ENCODE measurements at places on chromosomes 16 and 17.

- DNase-seq, result no peak
Observed at GRCh38 chr16:55991843-55992242, 116.7 kb upstream of the CES5A start.

DNA sequence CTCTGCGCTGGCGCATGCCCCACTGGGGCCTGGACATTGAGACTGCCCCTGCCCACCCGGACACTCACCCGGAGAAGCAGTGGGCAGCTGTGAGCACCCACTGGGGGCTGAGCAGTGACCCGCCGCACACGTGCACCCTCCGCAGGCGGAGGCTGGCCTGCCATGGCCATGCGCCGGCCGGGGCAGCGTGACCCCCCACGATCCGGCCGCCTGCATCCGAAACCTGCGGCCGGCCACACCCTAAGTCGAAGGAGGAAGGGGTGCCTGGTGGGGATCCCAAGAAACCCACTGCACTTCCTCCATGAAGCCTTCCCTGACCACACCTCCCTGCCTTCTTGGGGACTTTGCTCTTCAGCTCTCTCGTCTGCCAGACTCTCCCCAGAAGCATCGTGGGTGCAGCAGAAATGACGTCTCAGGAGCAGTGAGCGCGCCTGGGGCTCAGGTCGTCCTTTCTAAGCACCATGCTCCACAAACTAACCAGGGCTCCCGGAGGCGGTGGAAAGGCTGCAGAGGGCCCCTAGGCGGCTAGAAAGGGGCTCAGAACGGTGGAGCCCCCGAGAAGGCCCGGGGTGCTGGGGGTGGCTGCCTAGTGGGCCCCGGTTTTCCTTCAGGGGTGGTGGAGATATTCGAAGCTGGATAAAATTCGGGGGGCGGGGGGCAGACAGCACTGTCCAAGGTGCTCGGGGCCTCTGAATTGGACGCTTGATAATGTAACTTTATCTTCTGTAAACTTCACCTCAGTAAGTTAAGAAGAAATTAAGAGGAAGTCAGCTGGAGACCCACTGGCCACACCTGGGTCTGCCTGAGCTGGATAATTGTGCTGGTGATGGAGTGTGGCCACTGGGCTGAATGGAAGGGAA lies 1.5 kb downstream of the TPSG1 start:
- no peak for DNase-seq

- peak; percentile 54 for DNase-seq
Observed at GRCh38 chr16:12145918-12146317, 169.4 kb downstream of the SNX29 start.

DNA sequence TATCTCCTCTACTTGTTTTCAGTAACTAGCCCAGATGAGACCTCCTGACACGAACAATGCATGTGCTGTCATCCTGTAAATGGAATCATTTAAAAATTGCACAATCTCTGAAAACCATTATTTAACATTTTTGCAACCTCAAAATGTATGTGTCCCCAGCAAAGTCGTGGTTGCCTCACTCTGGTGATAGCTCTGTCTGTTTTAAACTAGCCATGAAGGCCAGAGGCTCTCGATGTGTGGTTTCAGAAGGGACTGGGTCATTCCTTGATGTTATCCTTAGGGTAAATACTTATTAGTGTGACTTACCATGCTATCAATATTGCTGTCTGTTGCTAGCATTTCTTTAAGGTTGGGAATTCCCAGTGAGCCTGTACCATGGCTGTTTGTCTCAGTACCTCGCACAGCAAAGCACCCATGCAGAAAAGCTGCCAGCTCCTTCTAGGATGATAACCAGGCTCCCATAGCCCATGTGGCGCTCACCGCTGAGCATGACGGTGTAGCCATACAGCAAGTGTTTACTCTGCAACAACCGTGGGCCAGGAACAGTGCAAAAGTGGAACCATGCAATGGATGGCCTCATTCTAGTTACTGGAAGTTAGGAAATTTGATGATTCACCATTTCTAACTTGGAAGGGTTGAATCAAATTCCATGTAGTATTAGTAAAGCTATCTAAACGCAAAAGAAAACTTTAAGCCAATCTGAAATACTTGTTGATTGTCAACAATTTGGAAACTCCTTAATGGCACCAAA lies 2.9 kb upstream of the PGS1 start:
- DNase-seq, result peak; percentile 96

GRCh38 chr17:38889745-38890409 lies 20.0 kb downstream of the LASP1 start:
- DNase-seq, result no peak

DNA sequence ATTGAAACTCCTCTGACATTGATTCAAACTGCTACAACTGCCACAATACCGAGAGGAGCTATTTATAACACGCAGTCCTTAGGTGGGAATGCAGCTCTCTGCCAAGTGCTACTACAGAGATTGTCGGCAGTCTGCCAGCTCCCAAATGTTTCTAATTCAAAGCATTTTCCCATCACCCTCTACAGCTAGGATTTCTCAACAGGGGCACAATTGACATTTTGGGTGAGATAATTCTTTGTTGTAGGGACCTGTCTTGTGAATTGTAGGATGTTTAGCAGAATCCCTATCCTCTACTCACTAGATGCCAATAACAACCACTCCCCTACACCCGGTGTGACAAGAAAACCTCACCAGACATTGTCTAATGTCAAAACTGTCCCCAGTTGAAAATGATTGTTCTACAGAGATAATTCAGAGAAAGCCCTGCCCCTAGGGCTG lies 7.8 kb upstream of the N4BP1 start:
- DNase-seq, result peak; percentile 88

DNA sequence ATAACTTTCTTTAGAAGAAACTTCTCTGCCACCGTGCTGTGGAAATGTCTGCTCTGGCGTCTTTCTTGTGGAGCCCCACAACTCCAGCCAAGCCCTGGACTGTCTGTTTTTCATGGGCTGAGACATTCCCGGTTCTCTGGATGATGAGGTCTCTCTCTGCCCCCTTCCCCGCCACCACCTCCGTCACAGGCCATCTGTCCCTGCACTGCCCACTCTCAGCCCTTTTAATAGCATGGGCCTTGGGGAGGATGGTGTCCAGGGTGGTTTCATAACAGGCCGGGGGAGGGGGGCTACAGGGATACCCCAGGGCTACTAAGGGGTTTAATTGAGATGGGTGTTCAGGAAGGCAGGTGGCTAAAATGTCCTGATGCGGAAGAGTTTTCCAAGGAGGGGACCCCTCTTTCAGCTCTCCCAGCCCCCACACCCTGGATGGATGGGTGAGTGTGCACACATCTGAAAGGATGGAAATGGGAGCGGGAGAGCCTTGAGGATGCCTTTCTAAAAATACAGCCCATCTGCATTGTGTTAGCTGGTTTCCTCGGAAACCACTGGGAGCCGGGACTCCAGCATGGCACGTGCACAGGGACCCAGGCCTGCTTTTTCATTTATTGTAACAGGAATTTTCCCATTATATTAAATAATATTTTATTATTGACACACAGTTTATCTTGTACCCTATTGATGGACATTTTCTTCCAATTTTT lies 14.6 kb upstream of the NDRG4 start:
- DNase-seq, result no peak

GRCh38 chr17:55314784-55315491 lies 50.2 kb downstream of the HLF start:
- DNase-seq, result no peak

- DNase-seq, result peak; percentile 44
Observed at GRCh38 chr17:50458701-50459676, 9.7 kb downstream of the CHAD start.

- DNase-seq, result peak; percentile 67
Observed at GRCh38 chr17:74089869-74090464, 113.5 kb upstream of the RPL38 start.

DNA sequence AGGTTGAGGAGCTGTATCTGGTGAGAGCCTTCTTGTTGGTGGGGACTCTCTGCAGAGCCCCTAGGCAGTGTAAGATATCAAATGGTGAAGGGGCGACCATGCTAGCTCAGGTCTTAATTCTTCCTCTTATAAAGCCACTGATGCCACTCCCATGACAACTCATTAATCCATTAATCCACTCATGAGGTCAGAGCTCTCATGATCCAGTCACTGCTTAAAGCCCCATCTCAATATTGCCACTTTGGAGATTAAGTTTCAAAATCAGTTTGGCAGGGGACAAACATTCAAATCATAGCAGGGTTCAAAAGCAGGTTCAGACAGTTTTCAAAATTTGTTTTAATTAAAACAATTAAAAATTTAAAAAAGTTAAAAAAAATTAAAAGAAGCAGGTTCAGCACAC lies 13.1 kb upstream of the SPECC1 start:
- no peak for DNase-seq

- no peak for DNase-seq
Observed at GRCh38 chr16:66960270-66960669, 796 bp upstream of the CES3 start.

DNA sequence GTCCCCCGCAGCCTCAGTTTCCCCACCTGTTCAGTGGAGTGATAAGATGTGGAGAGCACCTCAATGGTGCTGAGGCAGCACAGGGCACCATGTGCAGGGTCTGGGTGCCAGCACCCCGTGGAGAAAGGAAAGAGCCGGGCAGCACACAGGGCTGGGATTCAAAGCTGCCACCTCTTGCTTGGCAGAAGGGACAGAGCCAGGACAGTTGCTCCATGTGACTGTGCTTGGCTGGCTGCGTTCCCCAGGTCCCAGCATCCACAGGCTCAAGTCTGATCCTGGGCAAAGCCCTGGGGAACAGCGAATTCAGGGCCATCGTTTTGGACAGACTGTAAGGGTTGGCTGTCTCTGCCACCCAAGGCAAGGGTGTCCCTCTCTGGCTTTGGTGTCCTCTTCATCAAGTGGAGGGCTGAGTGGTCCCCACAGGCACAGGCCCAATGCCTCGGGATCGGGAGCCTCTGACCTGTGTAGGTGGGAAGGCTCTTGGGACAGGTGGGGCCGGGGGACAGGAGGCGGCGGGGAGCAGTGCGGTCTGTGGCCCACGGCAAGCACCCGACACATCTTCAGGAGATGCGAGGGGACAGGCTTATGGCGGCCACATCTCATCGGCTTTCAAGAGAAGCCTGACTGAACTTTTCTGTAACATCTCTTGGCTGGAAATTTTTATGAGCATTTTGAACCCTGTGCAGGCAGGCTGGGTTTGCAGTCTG lies 8.5 kb downstream of the ZNF469 start:
- no peak for DNase-seq

All from cardiac muscle cell (in vitro differentiated cells and primary cell).